ENCODE measurements at places on chromosomes 12 and 14.

GRCh38 chr12:4933411-4933810 lies 23.7 kb downstream of the KCNA1 start:
- no peak for DNase-seq

GRCh38 chr14:104111301-104112112 lies 26.0 kb downstream of the ASPG start:
- DNase-seq, result no peak

DNA sequence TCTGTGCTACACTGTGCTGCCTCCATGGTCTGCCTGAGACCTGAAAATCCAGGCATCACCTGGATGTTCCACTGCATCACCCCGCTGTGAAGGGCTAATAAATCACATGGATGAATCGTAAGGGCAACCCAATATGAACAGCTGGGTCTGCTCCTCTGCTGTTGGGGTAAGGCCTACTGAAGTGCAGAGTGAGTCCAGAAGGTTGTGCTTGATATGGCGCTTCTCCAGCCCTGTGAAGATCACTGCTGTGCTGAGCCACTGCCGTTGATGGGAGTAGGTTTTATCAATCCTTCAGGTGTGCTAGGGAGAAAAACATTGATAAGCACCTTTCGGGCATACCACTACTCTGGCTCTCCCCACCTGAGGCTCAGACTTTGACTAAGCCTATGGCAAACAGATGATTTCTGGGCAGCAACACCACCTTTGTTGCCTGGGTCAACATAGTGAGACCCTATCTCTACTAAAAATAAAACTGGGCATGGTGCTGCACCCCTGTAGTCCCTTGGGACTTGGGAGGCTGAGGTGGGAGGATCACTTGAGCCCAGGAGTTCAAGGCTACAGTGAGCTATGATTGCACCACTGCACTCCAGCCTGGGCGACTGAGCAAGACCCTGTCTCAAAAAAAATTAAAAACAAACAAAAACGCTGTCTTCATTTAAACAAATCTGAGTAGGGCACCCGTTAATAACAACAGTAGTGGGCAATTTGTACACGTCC lies 1.7 kb downstream of the ACVRL1 start:
- no peak for DNase-seq

GRCh38 chr14:38507299-38507698 lies 251.4 kb upstream of the CLEC14A start:
- DNase-seq, result no peak

DNA sequence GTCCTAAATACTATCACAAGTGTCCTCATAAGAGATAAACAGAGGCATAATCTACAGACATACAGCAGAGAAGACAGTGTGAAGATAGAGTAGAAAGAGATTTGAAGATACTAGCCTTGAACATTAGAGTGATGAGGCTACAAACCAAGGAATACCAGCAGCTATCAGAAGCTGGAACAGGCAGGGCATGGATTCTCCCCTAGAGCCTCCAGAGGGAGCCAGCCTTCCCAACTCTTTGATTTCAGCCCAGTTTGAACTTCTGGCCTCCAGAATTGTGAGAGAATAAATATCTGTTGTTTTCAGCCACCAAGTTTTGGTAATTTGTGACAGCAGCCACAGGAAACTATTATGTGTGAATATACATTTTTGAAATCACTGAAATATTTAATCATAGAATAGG lies 47.2 kb downstream of the CCDC91 start:
- no peak for DNase-seq

DNA sequence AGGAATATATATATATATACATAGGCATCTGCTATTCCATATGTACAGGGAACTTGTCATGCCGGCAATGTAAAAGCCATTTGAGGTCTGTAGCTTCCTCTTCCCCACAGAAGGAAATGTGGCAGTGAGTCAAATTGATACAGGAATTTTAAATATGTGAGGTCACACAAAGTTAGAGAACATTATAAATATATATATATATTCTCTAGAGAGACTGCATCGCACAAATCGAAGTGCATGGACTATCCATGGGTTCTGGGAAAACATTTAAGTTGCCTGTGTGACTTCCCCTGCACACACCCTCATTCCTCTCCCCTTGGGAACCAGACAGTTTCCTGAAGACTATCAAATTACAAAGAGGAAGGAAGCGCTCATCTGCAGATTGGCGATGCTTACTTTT lies 100.9 kb upstream of the CCDC91 start:
- no peak for DNase-seq

DNA sequence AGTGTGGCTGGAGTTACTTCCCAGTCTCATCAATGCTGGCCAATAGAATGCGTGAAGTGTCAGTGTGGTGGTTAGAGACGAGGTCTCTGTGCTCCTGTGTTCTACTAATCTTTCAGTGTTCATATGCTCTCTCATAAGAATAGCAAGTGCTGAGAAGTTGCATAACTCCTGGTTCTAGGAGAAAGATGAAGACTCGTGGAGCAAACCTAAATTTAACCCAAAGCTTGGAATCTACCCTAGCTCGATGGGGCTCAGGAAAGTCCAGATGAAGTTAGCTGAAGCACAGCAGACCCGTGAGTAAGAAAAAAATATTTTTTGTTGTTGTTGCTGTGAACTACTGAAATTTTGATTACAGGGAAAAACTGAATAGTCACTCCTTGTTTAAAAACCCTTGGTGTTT lies 412.6 kb downstream of the APAF1 start:
- DNase-seq, result no peak

DNA sequence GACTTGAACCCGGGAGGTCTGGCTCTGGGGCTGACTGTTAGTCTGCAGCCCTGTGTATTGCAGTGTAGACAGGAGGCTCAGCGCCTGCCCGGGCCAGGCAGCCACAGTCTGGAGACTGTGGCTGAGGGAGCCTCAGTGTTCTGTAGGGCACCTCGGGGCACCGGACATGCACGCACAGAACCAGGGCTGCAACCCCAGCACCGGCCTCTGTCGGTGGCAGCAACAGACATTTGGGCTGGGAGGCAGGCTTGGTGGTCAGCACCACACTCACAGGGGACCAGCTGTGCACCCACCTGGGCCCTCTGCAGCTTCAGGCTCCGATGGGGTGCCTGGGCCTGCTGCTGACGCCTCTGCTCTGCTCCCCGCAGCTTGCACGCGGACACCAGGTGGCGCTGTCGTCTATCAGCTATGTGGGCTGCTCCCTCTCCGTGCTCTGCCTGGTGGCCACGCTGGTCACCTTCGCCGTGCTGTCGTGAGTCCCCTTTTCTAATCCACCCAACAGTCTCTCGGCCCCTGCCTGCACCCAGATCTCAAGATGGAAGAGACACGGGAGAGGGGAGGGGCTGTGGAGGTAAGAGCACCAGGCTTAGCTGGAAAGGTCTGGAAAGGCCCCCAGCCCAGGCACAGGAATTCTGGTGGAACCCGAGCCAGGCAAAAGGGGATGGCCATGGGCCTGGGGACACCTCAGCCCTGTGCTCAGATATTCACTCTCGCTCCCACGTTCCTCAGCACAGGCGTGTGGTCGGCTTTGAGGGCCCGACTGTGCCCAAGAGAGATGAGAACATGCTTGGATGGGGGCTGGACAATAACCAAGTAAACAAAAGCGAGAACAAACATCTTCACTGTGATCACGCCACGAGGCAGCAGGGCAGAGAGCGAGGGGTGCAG lies 151.0 kb downstream of the ADGRD1 start:
- peak; percentile 90 for DNase-seq

DNA sequence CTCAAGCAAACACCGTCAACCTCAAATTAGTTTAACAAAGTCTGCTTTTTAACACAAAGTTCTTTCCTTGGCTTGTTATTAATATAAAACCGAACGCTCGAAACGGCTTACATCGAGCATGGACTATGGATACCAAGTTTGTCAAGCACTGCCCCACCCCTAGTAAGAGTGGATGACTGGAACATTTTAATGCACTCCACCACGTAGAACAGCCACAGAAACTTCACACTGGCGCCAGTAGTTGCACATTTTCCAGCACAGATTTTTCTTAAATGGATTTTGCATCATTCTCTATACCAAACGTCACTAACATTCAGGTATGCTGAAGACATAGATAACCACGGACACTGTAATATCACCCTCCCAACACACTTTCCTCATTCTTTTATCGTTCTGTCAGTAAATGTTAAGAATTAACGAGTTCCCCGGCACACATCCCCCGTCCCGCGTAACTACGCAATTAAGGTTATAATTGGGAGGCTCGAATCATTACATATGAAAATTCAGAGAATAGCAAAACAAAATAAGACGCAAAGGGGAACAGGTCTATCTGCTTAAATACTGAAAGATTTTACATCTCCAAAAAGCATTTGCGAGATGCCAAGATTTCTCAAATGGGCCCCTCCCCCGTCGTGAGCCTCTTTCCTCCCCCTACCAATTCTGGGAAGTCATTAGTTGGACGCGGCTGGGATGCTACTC lies 990 bp downstream of the FERMT2 start:
- DNase-seq, result peak; percentile 49

GRCh38 chr14:93103392-93104080 lies 12.2 kb downstream of the ITPK1 start:
- no peak for DNase-seq

DNA sequence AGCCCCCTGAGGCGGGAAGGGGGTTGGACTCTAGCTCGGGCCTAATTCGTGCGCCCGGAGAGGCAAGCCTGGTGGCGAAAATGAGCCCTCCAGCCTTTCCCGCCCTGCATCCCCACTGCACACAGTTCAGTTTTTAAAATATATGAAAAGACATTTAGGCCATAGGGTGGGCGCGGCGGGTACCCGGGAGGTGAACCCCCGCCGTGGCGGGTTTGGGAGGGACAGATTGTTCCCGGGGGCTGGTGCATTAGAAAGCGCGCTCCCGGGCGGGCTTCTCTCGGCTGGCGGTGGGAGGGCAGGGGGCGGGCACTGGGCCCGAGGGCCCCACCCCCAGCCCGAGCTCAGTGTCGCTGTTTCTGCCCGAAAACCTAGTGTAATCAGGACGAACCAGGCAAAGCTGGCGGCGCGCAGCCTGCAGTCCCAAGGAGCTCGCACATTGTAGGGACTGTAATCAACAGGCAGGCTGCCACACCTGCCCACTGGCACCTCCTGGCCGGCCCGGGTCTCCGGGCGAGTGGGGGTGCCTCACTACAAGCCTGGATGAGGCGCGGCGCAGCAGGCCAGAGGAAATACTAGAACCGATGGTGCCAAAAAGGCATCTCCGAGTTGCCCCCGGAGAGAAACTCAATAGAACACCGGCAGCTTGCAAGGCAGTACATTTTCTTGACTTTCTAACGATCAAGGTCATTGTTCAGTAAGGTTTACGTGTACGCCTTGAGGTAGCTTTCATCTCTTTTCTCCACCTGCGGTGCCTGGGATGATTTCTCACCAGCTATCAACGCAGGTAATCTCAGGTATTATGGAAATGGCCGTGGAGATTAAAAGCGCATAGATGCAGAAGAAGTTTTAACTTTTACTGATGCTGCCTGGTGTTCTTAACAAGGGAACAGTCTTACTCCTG lies 764 bp upstream of the SPTB start:
- peak; percentile 56 for DNase-seq

DNA sequence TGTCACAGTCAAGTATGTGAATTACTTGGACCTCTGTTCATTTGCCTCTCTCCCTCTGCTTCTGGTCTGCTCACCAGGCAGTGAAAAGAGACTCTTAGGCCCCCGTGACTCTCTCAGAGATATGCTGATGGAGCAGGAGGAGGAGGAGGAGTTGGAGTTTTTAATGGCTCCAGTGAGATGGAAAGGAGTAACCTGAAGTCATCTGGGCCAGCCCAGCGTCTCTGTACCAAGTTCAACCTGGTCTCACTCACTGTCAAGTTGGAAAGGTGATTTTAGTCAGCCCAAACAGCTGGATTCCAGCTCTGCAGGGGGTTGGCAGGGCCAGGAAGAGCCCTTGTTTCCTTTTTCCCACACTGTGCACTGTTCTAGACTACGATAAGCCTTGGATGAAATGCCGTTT lies 48.6 kb downstream of the SH2B3 start:
- no peak for DNase-seq

DNA sequence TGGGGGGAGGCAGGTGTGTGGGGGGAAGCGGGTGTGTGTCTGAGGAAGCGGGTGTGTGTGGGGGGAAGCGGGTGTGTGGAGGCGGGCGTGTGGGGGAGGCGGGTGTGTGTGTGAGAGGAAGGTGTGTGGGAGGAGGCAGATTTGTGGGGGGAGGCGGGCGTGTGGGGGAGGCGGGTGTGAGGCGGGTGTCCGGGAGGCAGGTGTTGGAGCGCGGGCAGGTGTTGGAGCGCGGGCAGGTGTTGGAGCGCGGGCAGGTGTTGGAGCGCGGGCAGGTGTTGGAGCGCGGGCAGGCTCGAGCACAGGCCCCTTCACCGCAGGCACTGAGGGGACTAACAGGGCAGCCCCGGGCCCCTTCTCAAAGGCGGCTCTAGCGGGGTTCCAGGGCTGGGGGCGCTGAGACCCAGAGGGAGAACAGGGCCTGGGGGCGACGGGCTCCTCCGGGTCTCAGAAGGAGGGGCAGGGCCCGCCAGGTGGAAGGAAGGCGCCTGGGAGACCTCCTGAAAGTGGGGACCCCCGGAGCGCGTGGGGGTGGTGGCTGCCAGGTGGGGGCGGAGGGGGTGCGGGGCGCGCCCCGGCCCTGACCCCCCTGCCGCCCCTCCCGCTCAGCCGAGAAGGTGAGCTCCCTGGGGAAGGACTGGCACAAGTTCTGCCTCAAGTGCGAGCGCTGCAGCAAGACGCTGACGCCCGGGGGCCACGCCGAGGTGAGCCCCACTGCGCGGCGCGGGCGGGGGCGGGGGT lies 3.2 kb downstream of the CRIP2 start:
- DNase-seq, result no peak

GRCh38 chr12:60235261-60235660 lies 639.4 kb downstream of the SLC16A7 start:
- DNase-seq, result no peak

DNA sequence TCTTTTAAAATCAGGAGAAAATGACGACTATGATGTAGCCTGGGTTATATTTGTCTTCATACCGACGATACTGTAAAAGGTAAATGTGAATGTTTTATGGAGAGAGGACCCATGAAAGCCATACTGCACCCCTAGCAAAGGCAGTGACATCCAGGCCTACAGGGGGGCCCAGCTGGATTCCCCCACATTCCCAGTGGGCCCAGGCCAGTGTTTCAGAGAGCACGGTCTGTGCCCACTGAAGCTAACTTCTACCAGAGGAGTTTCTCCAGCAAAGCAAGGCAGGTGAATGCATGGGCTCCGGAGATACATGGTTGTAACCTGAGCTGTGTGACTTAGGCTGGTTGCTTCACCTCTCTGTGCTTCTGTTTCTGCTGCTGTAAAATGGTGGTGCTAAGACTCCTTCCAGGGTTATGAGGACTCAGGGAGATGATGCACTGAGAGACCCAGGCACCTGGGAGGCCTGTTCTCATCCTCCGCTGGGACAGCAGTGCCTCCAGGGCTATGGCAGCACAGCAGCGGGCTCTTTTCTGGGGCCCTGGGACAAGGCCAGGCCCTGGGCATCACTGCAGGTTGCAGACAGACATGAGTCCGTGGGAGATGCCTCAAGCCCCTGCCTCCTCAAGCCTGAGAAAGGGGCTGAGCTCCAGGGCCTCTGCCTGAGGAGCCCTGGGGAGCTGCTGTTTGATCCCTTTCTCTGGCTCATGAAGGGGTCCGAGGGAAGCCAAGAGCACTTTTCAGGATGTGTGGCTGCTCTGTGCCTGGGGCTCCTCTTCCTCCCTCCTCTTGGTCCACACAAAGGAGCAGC lies 73.7 kb downstream of the SERPINA3 start:
- DNase-seq, result no peak

Measured in Ammon's horn (tissue), 1 donor.